ENCODE measurements at places on chromosomes 13 and 19.

DNA sequence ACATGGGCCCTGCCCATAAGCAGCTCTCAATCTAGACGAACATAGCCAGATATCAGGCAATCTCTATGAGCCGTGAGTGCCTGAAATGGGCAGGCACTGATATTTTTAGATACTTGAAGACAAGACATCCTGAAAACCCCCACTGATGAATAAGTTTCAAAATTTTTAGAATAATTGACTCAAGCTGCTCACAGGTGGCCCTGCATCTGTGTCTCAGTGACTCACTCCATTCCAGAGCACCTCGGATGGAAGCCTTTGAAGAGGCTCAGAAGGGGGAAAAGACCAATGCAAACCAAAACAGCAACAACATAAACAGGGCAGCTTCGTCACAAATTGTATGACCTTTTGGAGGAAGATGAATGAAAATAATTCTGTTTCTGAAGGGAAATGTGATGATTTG is 42.8 kb upstream of the SLC46A3 start:
- no peak overlapping the region for H3K27ac ChIP-seq
- H3K27me3 ChIP-seq = no peaks in the 10 kb centered on the region
- H3K36me3 ChIP-seq = no peaks in the 10 kb centered on the region
- H3K4me1 ChIP-seq = no peaks in the 10 kb centered on the region
- DNase-seq = no peak
- no peak overlapping the region for H3K4me3 ChIP-seq

- DNase-seq = no peak
- H3K27me3 ChIP-seq = peaks cover 38% of the 10 kb centered on the region
- no peak overlapping the region for H3K4me3 ChIP-seq
- no peaks in the 10 kb centered on the region for H3K4me1 ChIP-seq
- no peaks in the 10 kb centered on the region for H3K36me3 ChIP-seq
Measured at GRCh38 chr13:110797230-110797877, 83.9 kb downstream of the ING1 start.

GRCh38 chr19:47762615-47763308 is 15.7 kb upstream of the SELENOW start:
- H3K36me3 ChIP-seq = peaks cover 27% of the 10 kb centered on the region
- H3K27me3 ChIP-seq = no peaks in the 10 kb centered on the region
- peaks cover 9% of the 10 kb centered on the region for H3K4me1 ChIP-seq
- peak overlapping the region; percentile 50 for H3K27ac ChIP-seq

DNA sequence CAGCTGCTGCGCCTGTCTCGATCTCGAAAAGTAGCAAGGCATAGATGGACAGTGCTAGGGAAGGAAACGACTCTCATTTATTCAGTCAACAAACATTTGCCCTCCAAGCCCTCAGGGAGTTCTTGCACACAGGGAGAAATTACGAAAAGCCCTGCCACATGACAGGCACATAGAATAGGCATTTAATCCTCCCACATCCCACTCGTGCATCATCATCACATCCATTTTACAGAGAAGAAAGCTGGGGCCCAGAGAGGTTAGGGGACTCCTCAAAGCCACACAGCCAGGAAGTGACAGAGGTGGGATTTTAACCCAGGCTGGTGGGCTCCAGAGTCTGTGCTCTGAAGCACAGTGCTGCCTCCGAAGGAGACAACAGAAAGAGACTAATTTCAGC is 11.6 kb downstream of the TMEM221 start:
- no peaks in the 10 kb centered on the region for H3K36me3 ChIP-seq
- no peak overlapping the region for H3K27ac ChIP-seq
- H3K4me1 ChIP-seq = no peaks in the 10 kb centered on the region
- DNase-seq = no peak
- no peaks in the 10 kb centered on the region for H3K27me3 ChIP-seq

DNA sequence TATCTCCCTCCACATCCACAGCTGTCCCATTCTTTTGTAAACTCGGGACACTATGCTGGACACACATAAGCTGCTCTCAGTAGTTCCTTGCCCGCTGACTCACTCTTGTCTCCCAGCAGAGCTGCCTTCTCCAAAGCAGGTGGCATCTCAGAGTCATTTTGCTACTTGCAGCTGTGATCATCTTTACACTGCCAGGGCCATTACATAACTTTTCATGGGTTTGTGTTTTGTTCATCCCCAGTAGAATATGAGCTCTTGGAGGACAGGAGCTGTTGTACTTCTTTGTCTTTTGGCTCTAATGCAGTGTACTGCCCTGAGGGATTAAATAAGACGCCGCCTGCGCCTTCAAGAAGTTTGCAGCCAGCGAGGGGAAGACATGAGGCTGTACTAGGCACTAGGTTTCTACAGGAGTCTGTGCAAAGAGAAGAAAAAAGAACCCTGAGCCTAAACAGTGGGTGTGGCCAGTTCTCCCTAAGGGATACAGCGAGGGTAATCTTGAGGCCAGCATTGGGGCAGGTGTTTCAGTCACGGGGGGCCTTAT is 40.8 kb upstream of the GPR183 start:
- no peak overlapping the region for H3K4me3 ChIP-seq
- no peaks in the 10 kb centered on the region for H3K36me3 ChIP-seq
- H3K27ac ChIP-seq = no peak overlapping the region

DNA sequence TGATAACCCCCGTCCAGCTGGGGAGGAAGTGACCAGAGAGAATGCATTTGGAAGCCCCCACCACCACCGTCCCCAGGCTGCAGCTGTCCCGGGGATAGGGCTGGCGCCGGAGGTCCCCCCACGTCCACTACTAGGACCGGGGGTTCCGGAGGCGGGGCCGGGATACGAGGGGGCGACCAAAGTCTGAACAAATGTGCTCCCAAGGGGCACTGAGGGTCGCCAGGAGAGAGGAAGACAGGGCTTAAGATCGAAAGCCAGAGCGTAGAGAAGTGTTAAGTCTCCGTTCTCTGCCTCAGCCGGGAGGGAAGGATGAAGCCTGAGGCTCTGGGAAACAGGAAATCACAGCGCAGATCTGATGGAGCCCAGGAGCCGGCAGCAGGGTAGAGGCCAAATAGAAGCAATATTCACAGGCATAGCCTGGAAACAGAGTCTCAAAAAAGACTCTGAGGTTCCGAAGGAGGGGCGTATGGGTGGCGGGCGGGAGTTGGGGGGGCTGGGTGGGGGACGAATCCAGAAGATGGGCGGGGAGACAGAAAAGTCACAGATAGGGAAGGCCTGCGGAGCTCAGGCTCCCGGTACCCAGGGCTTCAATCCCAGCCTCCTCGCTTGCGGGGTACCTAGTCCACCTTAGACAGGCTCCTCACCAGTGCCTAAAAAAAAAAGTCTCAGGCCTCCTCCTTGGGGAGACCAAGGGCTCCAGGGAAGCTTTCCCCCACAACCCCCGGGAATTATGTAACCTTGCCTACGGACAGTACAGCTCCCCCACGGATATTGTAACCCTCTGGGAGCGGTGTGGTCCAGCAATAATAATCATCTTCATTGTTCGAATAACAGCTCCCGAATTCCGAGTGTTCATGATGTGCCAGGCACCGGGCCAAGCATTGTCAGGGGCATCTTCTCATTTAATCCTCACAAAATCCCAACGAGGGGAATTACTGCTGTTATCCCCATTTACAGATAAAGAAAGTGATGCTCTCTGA is 1.1 kb upstream of the ERF start:
- no peaks in the 10 kb centered on the region for H3K27me3 ChIP-seq
- peak overlapping the region; percentile 97 for H3K4me3 ChIP-seq
- H3K36me3 ChIP-seq = no peaks in the 10 kb centered on the region
- peak overlapping the region; percentile 97 for H3K27ac ChIP-seq

GRCh38 chr13:77513719-77514335 is 21.7 kb upstream of the SCEL start:
- H3K36me3 ChIP-seq = no peaks in the 10 kb centered on the region
- DNase-seq = no peak
- no peaks in the 10 kb centered on the region for H3K4me1 ChIP-seq
- no peak overlapping the region for H3K4me3 ChIP-seq
- H3K27me3 ChIP-seq = no peaks in the 10 kb centered on the region

DNA sequence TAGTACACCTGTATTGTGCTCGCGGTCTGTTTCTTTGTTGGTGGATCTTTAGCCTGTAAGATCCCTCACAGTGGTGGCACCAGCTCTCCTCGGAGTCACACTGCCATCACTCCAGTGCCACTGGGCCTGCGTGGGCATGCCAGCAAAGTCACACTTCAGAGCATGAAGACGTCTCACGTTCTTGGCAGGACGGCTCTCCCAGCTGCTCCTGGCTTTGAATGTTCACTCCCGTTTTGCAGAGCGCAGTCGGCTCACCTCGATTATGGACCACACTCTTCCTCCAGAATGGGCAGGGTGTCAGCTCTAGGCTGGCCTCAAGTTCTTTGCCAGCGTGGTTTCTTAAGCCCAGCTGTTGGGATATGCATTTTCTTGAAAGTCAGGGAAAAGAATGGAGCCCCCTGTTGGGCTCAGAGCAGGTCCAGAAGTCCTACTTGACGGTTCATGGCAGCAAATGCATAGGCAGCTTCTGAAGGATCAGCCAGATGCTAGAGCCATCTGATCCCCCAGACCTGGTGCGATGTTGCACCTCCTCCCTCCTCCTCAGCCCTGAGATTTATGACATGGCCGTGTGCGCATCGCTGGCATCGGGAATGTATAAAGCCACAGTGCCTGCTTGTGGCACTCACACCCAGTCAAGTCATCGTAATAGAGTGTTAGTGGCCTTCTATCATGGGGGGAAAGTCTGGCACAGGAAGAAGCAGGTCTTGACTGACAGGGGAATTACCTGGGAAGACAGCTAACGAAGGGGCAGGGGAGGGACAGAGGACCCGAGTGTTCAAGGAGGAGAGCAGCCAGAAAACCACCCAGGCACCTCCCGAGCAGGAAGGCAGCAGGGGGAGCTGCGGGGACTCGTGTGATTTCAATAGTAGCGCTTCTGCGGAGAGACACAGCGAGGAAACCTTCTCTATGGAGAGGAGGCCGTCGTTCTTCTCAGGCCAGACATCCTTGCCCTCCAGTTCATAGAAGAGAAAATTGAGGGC is 40.2 kb upstream of the NPAS1 start:
- H3K4me3 ChIP-seq = no peak overlapping the region
- peaks cover 96% of the 10 kb centered on the region for H3K4me1 ChIP-seq
- no peak for DNase-seq
- H3K27me3 ChIP-seq = no peaks in the 10 kb centered on the region

DNA sequence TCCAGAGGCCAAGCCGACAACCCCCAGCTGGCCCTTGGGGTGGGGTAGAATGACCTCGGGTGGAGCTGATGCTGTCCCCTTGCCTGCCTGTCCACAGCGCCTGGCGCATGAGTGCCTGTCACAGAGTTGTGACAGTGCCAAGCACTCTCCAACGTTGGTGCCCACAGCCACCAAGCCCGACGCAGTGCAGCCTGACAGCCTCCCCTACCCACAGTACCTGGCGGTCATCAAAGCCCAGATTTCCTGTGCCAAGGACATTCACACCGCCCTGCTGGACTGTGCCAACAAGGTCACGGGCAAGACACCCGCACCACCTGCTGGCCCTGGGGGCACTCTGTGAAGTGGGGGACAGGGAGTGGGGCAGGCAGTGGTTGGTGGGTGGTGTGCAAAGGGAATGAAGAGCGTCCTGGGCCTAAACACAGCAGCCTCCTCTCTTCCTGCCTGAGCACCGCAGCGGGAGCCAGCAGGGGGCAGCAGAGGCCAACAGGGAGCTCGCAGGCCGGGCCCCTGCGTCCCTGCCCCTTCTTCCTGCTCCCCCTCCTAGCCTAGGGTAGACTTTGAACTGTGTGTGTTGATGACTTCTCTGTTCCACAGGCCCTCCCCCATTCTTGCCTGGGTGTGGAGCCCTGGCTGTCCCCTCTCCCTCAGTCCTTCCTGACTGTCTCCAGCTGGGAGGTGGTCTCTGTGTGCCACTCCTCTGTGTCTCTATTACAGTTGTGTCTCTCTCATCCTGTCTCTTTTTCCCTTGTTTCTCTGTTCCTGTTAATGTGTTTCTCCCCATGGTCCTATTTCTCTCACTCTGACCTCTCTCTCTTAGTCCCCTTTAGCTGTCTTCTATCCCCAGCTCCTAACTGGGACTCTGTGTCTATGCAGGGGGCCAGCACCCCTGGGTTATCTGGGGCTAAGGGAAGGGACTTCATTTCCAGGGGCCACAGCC is 6.5 kb downstream of the MED29 start:
- H3K4me1 ChIP-seq = peaks cover 69% of the 10 kb centered on the region
- DNase-seq = no peak
- H3K36me3 ChIP-seq = peaks cover 47% of the 10 kb centered on the region
- no peaks in the 10 kb centered on the region for H3K27me3 ChIP-seq
- peak overlapping the region; percentile 11 for H3K4me3 ChIP-seq

DNA sequence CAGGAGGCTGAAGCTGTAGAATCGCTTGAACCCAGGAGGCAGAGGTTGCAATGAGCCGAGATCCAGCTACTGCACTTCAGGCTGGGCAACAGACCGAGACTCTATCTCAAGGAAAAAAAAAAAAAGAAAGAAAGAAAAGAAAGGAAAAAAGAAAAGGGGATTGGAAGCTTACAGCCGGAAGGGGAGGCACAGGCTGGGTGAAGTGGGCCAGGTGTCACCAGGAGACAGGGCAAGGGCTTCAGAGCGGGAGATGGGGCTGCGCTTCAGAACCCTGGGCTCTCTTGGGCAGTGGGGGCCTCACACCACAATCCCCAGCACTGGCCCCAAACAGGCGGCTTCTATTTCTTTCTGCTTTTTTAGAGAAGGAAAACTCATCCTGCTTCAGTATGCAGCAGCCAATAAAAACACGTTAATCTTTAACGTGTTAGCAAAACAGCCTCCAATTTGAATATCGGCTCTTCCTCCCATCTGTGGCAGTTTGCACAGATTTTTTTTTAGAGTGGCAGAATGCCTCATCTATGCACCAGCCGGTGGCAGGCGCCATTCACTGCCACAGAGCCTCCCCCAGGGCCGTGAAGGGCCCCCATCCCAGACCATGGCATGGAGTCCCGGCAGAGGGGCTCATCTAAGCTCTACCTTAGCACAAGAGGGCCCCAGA is 46.6 kb upstream of the C19orf12 start:
- DNase-seq = no peak
- H3K36me3 ChIP-seq = no peaks in the 10 kb centered on the region
- no peak overlapping the region for H3K4me3 ChIP-seq
- no peaks in the 10 kb centered on the region for H3K27me3 ChIP-seq

DNA sequence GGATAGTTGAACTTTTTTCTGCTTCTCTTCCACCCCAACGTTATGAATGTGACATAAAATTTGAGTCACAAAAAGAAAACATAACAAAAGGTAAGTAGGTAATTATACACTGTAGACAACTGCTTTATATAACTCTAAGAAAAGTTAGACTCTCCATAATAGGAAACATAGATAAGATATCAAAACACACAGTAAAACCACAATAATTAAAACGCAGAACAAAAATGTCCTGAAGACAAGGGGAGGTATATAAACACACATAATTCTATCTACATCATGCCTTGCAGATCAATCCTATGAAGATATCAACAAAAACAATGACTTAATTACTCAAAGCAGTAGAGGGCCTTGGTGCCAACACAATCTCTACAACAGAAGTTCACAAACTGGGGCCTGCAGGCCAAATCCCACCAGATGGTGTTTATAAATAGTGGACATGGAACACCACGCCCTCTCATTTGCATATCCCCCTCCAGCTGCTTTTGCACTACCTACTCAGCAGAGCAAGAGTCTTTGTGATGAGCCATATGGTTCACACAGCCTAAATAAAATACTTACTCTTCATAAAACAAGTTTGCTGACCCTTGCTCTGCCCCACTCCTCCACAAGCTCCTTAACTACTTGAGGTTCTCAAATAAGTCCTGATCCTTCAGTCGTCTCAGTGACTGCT is 254.7 kb downstream of the KLF12 start:
- H3K4me3 ChIP-seq = no peak overlapping the region
- no peaks in the 10 kb centered on the region for H3K27me3 ChIP-seq
- no peaks in the 10 kb centered on the region for H3K36me3 ChIP-seq
- no peaks in the 10 kb centered on the region for H3K4me1 ChIP-seq
- no peak for DNase-seq
